ENCODE measurements at places on chromosomes 4 and X.
A peak's percentile ranks its signal among the peaks of the same experiment; 100 is the strongest.

DNA sequence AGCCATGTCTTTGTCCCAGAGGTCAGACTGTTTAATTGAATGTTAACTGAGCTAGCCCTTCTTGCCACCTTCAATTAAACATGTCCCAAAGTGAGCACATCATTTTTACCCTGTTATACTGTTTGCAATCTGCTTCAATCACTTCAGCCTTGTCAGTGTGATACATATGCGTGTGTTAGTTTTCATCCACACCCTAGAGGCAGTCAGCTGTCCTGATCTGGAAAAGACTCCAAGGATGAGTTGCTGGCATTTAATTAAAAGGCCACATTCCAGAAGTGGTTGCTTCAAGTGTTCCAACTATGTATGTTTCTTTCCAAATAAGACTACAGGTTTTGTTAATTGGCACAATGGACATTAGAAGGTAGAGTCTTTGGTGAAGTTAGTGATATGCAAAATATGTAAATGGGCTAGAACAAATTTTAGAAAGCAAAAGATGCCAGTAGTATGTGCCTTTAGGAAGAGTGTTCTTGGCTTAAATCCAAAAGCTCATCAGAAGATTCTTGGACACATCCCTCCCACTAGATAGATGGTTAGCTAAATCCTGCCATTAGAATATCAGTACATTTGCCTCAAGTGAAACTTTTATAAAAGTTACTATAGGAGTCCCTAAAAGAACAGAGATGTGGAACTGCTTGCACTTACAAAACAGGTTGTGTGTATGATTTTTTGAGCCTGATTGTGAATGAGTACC, 79.5 kb upstream of the SLIT2 start:
- DNase-seq: no peak

GRCh38 chr4:89123451-89123851, 12.1 kb downstream of the TIGD2 start:
- no peak for DNase-seq

- DNase-seq: no peak
Measured at GRCh38 chr4:102553982-102554381, 52.8 kb downstream of the NFKB1 start.

GRCh38 chr4:6231663-6232165, 31.4 kb upstream of the JAKMIP1 start:
- no peak for DNase-seq

- no peak for DNase-seq
Measured at GRCh38 chrX:15745179-15745578, 7.1 kb downstream of the CA5B start.

DNA sequence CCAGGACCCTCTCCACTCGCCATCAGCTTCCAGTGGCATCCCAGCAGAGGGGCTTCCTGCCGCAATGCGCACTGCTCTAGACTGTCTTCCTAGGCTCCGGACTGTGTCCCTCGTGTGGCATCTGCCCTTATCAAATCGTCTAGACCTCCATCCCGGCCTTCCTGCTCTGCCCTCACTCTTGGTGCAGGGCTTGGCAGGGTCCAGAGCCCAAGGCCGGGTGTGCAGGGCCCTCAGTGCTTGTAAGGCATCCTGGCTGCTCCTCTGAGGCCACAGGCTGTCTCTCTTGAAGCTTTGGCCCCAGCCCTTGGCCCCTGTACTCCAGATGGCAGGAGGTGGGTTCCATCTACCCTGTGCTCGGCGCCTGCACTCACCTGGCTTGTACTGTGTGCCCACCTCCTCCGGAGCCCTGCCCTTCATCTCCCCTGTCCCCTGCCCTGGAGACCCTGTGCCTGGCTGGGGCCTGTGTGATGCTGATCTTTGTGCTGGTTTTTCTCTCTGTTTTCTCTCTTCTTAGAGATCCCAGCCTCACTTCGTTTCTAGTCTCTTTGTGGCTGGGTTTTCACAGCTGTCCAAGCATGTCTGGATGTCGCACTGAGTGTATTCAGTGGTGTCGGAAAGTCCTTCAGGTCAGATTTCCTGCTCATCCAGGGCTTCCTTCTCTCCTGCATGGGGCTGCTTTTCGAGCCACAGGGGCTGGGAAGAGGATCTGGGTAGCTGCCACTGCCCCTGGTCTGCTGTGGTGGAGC, 3.7 kb upstream of the TREX2 start:
- no peak for DNase-seq

GRCh38 chr4:152588869-152589268, 53.0 kb upstream of the FBXW7 start:
- no peak for DNase-seq

DNA sequence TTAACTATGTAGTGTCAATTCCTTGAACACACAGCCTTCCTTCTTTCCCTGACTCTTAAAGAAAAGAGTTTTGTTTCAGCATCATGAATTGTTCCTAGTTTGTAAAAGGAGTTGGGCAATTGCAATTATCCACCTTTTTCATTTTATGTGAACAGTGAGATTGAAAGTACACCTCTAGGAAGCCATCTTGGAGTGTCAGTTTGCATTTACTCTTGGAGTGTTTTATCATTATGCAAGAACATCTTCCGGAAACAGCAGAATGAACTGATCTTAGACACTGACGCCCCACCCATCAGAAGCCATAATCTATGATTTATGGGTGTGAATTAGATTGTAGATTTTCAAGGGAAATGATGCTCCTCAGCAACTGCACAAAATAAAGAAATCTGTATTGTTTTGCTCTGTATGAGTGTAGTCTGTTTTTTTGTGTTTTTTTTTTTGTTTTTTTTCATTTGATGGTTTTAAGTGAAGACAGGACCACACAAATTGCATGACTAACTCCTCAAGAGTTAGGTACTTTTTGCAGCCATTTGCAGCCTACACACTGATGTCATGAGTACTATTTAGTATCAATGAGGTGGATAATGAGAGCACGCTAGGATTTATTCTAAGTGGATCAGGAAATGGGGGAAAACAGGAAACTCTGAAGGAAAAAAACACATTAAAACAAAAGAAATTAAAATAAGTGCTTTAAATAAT, 19.5 kb upstream of the FGF2 start:
- no peak for DNase-seq

DNA sequence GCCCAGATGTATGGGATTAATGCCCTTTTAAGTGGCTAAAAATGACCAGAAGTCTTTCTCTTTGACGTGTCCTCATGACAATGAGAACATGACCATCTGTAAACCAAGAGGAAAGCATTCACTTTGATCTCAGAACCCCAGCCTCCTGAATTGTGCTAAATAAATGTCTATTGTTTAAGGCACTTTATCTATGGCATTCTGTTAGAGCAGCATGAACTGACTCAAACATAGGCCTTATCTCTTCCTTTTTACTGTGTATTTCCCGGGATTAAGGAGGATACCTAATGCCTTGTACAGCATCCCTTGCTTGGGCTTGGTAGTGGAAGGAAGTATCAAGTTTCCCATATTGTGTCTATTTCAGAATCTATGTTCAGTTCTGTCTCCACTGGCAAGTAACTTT, 47.2 kb upstream of the HS3ST1 start:
- no peak for DNase-seq

DNA sequence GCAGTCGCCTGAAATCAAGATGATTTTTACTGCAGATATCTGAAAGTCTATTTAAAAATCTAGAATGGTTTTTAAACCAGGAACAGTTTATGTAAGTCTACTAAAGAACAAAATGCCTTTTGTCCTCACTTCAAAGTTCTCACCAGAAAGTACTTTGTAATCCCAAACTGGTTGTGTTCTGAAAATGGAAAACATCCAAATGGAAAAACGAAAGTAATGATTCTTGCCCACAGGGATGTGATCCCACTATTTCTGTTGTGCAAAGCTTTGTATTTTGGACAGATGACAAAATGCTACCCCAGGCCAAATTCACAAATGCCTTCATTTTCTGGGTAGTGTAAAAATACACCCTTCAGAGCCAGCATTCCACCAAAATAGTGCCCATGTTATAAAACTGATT, 265.5 kb upstream of the FTHL17 start:
- DNase-seq: no peak

DNA sequence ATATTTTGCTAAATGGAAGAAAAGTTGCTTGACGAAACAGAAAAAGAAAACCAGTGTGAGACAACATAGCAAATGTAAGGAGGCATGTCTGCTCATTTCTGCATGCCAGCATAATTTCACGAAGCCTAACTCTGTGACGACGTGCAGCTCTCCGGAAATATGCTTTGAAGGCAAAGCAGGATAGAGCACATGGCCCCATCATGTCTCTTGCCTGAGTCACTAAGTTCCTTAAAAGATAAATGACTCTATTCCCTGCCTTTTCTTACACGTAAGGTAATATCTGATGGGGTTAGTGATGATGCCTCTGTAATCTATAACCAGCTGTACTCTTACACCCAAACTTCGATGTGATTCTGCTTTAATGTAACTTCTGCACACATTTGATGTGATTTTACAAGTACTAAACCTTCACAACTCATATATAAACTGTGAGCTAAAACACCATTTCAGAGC, 64.5 kb downstream of the ANXA3 start:
- DNase-seq: no peak

DNA sequence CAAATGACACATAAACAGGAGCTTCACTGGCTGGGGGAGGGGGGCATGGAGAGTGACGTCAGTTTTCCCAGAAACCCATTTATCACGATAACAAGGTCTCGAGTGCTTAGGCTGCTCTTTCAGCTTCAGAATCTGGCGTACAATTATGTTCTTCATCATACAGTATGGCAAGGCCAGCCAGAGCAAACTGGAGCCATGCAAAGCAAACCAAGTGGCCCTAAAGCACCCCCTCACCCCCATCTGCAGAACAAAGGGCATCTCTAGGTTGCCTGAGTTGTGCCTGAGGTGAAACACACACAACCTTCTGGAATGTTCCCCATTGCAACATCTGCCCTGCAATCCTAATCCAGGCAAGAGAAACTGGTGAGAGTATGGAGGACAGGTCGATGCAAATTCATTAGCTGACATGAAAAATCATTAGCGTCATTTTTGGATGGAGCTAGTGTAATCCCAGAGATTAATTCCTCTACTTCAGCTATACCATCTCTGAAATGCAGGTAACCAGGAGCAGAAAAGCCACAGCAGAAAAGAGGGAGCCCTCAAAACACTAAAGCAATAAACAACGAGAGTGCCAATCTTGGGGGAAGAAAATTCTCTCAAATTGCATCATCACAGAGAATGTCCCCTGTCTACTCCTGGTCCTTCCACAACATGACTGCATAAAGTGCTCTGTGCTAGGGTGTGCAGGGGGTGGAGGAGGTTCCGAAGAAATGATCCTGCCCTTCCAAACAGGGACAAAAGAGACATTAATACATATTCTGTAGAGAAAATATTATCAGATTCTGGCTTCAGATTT, 1.8 kb downstream of the SEPTIN6 start:
- DNase-seq: peak; percentile 84

- no peak for DNase-seq
Measured at GRCh38 chr4:155543126-155543765, 123.4 kb upstream of the GUCY1A1 start.

DNA sequence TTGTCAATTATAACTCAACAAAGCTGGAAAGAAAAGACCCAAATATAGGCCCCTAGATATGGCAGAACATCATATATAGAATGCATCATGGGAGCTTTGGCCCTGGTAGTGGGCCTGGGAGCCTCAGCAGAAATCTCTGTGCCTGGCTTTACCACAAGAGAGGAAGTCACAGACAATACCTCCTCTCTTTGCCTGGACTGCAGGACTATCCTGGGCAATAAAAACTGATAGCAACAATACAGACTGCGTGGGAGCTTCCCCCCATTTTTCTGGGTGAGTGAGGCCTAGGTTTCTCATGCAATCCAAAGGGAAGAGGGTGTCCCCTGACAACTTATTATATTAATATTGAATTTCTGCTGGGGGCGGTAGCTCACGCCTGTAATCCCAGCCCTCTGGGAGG, 64.0 kb upstream of the NFKB1 start:
- no peak for DNase-seq

DNA sequence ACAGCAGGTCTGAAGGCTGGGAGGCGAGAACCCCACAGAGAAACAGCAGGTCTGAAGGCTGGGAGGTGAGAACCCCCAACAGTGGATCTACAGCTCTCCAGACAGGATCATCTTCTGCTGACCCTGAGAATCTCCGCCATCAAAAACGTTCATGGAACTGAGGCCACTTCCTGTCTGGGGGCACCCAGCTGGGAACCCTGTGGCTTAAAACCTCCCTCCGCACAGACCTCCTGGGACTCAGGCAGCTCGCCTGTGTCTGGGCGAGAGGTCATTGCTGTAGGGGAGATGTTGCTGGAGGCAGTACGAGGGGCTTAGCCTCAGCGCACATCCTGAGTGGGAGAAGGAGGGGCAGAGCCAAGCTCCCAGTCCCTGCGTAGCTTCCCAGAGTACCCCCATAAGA, 15.1 kb upstream of the CLDN24 start:
- DNase-seq: no peak

GRCh38 chr4:100049872-100050271, 99.8 kb upstream of the H2AZ1 start:
- no peak for DNase-seq

GRCh38 chr4:182111586-182111985, 131.6 kb upstream of the TENM3 start:
- no peak for DNase-seq

DNA sequence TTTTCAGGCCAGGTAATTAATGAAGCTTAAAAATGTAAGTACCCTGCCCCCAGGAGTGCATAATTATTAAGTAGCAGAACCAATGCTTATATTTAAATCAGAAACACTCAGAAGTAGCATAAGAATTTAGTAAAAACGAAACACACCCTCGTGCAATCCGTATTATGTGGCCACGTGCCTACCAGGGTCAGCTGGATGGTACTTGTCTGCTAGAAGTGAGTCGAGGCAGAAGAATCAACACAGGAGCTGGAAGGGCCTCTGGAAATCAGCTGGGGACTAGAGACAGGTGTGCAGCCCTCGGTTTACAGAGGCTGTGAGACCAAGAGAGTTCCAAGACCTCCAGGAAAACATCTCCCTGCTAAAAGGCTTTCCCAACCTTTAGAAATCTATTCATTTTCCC, 559 bp upstream of the FAM47E start:
- no peak for DNase-seq

DNA sequence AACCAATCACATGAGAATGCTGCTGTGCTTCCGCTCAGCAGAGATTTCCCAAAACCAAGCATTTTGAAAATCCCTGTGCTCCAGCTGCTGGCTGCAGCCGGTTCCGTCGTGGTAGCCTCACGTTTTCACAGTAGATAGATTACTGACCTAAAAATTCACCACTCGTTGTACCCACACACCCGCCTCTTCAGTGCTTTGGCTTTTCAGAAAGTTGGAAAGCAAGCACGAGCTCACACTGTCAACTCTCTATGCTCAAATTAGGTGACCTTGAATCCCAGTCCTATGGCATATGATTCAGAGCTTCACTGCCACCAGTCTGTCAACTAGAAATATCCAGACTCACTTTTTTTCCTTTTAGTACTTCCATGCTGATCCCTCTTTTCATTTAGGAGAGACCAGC, 168.9 kb downstream of the DCTD start:
- DNase-seq: no peak

- DNase-seq: no peak
Measured at GRCh38 chr4:138865765-138866164, 149.8 kb upstream of the NOCT start.

DNA sequence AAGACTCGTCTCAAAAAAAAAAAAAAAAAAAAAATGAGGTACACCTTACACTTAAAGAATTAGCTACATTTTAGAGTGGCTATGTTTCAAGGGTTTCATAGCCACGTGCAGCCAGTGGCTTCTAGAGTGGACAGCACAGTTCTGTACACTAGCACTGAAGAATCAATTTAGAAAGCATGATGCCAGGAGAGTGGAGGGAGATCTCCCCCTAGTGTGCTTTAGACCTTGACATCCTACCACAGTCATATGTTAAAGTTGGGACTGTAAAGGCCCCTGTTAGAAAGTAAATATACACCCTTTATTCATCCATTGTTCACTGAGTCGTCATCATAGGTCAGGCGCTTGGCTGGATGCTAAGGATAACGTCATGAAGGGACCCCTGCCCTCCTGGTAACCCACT, 179.4 kb downstream of the QDPR start:
- no peak for DNase-seq

- DNase-seq: no peak
Measured at GRCh38 chr4:38576767-38577166, 87.2 kb upstream of the KLF3 start.

Data from CD4-positive, alpha-beta T cell treated with Interleukin-6 for 4 hours (primary cell).